ENCODE measurements at places on chromosomes 6 and 20.
A peak's percentile ranks its signal among the peaks of the same experiment; 100 is the strongest.

- no peak for DNase-seq
These were observed 55.8 kb upstream of the SMOC2 start for GRCh38 chr6:168385037-168385759.

- DNase-seq = peak; percentile 63
These were observed 6.9 kb upstream of the KIF16B start for GRCh38 chr20:16580147-16580546.

DNA sequence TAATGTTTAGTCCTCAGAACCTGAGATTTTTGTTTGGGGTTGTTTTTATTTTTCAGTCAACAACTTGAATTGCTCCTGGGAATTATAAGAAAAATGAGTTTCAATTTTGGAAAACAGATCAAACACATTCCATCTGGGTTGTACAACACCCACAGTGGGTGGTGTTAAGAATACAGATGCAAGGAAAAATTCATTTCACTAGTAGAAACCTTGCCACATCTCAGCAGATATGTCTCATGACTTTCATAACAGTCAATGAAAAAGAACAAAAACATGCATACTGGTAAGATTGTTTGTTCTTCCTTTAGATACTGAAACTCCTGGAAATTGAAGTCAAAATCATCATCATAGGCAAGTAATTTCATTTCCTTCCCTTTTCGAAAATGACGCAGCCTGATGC is 78.9 kb downstream of the MOXD1 start:
- no peak for DNase-seq

- no peak for DNase-seq
These were observed 44.4 kb downstream of the PACSIN1 start for GRCh38 chr6:34510299-34510698.

DNA sequence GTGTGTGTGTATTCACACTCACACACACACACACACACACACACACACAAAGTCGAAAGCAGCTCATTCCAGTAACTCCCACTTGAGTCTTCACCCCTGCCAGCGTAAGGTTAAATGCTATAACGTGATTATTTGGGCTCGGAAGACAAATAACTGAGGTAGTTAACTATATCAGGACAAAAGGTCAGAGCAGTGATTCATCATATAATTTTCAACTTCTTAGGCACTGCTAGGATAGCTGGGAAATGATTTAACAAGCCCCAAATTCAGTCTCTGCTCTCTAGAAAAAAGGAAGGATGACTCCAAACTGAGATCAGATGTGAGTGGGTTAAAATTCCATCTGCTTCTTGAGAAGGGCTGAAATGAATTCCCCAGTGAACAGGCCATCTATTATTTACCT is 30.7 kb downstream of the HDGFL1 start:
- DNase-seq = no peak

GRCh38 chr20:38985603-38986170 is 23.5 kb downstream of the DHX35 start:
- peak; percentile 9 for DNase-seq

- DNase-seq = peak; percentile 83
These were observed 46.7 kb upstream of the CARMIL1 start for GRCh38 chr6:25232479-25232878.

- DNase-seq = no peak
These were observed 5.2 kb downstream of the TMEM181 start for GRCh38 chr6:158565122-158565429.

DNA sequence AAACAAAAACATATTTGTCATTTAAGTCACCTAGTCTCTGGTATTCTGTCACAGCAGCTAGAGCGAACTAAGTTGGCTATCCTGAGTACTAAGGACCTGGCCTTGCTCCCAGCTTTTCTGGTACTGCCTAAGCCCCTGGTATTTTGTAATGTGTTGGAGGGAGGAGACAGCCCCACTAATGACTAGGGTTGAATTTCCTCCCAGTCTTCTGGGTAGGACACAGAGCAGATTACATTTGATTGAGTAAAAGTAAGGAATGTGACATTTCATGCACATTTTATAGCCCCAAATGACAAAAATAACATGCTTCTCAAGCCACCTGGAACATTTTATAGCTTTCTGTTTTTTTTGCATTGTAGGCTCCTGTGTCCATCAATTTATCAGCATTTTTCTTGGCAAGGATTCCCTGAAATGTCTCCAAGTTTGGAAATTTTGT is 47.9 kb upstream of the DDR1 start:
- peak; percentile 42 for DNase-seq

DNA sequence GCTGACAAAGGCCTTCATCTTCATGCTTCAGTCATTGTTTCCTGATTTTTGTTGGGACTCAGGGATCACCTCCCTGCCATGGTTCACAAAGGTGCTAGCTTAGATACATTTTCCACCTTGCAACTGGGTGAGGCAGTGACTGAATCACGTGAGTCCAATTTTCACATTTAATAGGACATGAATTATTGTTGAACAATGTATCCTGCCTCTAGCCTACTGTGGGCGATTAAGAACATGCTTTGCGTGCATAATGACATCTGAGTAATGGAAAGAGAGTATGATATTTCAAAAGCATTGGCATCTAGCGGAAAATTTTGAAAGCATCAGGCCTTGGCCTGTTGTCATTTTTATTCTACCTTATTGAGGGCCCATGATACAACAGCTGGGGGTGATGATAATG is 199.2 kb upstream of the JAG1 start:
- no peak for DNase-seq

DNA sequence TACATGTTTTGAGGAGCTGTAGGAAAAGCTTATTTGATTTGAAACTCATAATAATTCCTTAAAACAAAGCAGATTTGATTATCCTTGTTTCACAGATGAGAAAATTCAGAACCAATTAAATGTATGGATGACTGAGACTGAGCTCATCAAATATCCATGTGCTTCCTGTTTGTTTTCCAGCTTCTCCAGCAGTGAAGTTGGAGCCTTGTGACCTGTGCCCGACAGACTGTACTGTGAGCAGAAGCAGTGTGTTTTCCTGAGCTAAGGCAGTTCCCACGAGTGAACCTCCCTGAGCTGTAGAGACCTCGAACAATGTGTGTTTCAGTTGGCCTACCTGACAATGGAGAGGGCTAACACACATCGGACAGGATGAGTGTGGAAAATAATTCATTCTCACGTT is 599.5 kb upstream of the NRSN1 start:
- no peak for DNase-seq

DNA sequence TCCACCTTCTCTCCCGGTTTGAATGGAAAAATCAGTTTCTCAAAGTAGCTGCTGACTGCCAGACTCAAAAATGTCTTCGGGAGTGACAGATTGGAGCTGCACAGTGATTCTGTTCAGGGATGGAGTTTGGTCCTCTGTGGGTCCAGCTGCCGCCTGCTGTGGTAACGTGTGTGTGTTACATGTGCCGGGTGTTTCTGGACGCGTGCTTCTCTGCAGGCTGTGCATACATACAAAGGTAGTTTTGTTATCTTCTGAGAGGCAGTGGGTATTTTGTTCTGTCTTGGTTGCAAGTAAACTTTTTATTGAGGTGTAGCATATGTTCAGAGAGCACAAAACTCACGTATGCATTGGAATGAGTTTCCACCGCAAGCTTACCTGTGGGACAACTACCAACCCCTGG is 41.3 kb upstream of the NAA20 start:
- DNase-seq = no peak

- DNase-seq = no peak
These were observed 25.9 kb upstream of the AIG1 start for GRCh38 chr6:143034689-143035334.

DNA sequence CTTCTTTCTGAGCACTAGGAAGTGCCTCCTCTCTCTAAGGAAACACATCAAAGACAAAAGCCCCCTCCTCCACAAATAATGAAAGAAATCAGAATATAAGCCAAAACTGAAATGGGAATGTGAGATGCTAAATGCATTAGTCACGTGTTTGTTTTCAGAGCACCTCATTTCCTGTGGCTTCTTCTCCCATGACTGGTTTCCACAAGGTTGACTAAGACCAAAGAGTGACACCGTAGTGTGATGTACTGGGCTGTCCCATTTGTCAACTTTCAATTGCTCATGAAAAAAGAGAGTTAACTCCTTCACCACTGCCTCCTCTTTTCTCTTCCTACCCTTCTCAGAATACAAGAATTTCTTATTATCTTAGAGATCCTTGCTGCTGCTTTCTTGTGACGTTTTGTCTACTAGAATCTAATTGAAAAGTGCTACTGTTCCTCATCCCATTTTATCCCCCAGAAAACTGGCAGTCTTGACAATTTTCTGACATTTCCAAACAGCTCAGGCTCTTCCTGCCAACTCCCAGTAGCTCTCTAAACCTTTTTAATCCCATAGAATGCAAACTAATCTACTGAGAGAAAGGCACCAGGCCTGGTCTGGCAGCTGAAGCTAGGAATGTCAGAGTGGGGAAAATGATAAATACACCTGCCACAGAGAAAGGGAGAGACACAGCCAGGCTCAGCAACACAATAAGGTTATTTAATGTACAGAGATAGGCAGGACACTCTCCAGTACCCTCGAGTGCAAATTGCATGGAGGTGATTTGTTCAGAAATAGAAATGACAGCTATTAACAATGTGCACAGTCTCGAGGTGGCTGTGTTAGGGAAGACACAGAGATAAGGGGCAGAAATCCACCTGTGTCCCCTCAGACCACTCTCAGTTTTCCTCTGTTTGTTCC is 671.7 kb upstream of the NRSN1 start:
- no peak for DNase-seq

DNA sequence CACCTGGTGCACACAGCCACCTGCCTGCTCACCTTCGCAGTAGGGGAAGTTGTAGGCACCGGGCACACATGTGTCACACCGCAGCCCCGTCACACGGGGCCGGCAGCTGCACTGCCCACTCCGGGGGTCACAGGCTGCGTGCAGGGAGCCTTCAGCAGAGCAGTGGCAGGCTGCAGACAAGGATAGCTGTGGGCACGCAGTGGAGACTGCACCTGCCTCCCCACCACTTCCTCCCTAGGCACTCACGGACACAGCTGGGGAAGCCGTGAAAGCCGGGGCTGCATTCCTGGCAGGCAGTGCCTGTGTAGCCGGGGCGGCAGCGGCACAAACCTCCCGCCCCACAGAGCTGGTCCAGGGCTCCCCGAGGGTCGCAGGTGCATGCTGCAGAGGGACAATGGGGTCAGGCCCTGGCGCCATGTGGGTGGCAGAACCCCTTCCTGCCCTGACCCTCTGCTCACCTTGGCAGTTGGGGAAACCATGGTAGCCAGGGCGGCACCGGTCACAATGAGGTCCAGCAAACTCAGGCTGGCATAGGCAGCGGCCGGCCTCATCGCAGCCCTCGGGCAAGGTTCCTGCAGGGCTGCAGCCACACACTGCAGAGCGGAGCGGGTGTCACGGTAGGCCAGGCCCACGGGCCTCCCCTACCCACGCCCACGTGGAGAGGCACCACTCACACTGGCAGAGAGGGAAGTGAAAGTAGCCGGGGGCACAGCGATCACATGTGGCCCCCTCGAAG is 29.4 kb downstream of the LAMA5 start:
- DNase-seq = no peak

GRCh38 chr6:106060167-106060566 is 26.0 kb upstream of the PRDM1 start:
- DNase-seq = no peak

DNA sequence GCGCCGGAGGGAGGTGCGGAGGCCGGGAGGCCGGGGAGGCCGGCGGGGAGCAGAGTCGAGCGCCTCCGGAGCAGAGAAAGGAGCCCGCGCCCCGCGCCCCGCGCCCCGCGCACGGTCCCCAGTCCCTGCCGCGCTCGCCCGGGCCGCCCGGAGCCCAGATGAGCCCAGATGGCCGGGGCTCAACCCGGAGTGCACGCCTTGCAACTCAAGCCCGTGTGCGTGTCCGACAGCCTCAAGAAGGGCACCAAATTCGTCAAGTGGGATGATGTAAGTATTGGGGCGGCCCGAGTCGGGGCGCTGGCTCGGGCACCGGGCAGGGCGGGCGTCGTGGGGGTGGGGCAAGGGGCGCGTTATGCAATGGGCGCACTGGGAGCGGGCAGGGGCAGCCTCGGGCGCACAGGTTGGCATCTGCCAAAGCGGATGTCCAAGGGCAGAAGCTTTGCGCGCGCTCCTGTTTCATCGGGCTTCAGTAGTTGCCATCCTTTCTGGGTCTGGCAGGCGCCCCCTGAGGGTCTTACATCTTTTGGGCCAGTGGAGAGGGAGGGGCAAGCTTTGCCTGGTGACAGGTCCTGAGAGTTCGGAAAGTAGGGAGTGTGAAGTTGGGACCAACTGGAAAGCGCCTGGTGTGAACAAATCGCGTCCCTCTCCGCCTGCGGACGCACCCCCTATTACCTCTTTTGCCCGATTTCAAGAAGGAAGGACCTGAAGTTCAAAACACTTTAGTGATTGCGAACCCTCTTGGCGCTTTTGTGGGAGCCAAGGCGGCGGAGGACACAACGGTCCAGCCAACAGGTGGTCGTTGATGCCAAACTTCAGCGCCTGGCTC is 631 bp downstream of the PLCB1 start:
- no peak for DNase-seq

DNA sequence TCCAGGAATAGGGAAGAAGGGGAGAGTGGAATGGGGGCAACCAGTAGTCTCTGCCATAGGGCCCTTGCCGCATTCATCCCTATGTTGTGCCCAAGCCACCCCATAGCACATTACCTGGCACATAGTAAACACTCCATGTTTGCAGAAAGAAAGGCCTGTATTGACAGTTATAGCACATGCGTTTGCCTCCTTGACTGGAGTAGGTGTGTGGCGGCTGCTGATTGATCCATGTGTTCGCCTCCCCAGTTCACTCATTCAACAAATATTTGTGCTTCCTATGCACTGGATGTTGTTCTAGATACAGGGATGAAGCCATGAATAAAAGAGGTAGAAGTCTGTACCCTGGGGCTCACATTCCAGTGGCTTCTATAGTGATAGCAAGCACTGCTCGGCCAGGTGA is 19.8 kb upstream of the CCDC167 start:
- no peak for DNase-seq

All from fibroblast of the conjunctiva (primary cell).